ENCODE measurements at places on chromosomes 12 and 14. TPM values are rescaled to one million over a fixed set of nuclear protein-coding genes. Genes with fewer than 3 reads are reported as not detected.

PTPN11 gene
- 98.0 TPM for total RNA-seq

KRT6C gene
- total RNA-seq, result not detected

KCNA5 gene
- 0.19 TPM for total RNA-seq

SP7 gene
- not detected for total RNA-seq

NUAK1 gene
- 47.3 TPM for total RNA-seq

PTPRQ gene
- total RNA-seq, result 9.2 TPM
